ENCODE measurements at places on chromosomes 2 and 18.

DNA sequence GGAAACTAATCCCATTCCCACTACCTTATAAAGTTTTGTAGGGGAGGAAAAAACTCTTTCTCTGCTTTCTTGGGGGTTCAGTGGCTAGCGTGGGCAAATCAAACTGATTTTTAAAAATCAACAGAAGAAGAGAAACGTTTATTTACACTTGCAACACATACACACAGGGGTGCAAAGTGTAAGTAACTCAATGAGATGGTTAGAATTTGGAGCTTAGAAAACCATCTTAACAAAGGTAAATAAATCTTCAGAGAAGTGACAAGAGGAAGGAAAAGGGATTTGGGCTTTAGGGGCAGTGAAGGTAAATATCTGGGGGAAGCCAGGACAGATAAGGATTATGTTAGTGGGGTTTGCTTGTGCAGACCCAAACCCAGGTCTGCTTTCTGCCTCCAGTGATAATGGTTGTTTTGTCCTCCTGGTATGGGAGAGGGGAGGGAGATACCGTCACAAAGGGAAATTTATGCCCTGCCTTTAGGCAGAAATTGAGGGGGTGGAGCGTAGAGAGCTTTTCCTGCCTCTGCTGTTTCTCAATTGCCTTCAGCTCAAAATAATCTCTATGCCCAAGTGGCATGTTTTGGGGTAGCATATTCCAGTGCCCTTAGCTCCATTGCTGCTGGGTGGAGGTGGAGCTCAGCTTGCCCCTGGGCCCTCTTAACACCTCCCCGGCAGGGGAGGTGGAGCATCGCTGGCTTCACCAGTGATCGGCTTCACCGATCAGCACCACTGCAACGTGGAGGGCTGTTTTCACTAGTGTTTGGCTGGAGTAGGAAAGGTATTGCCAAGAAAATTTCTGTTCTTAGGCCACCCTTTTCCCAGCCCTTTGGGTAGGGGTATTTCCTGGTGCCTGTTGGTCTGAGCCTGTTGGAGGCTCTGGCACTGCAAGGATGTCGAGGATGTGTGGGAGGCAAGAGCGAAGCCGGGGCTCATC lies 92.2 kb downstream of the TEX51 start:
- DNase-seq, result no peak

GRCh38 chr18:72630991-72631390 lies 86.8 kb upstream of the CBLN2 start:
- DNase-seq, result no peak

DNA sequence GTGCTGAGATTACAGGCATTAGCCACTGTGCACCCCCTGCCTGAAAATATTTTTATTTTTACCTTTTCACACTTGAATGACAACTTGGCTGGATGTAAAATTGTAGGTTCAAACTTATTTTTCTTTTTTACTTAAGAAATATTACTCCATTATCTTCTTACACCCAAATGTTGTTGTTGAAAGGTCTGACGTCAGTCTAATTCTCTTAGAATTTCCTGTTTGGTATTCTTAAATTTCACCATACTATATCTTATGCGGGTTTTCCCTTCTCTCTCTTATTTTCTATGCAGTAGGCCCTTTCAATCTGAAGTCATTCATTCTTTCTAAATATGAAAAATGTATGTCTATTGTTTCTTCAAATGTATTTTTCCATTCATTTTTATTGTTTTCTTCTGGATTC lies 29.1 kb upstream of the RAB11FIP5 start:
- DNase-seq, result no peak

DNA sequence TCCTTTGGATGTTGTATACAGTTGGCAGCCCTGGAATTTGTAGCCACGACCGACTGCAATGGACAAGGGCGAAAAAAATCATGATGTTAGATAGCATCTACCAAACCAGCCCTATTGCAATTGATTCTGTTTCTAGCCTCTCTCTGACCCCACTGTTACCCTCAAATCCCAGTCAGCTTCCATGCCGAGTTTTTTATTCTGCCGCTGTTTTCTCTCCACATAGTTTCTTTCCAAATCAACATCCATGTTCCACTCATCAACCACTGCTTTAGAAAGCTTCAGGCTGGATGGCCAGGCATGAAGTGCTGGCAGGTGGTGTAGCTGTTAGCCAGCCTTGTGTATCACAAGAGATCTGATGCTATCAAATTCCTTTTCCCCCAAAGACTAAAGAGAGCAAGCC lies 272.8 kb downstream of the FIGN start:
- no peak for DNase-seq

DNA sequence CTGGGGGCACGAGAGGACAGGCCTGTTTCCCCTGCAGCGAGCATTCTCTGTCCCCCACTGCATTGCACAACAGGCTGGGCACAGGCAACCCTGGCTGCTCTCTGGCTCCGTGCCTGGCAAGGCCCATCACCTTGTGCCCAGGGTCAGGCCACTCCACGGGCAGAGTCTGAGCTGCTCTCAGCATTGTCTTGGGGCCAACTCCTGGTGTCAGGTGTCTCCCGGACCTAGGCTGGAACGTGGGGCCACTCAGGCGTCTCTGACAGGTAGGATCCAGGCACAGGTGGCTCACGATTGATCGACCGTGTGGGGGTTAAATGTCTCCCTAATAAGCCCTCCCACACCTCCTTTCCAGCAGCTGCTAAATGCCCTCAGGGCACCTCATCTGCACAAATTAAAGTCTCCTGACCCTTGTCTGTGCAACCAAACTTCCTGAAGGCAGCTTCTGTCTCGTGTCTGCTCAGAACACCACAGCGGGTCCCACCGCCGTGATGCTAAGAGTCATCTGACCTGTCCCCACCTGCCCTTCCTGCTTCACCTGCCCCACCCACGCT lies 66.6 kb upstream of the GPC1 start:
- no peak for DNase-seq

DNA sequence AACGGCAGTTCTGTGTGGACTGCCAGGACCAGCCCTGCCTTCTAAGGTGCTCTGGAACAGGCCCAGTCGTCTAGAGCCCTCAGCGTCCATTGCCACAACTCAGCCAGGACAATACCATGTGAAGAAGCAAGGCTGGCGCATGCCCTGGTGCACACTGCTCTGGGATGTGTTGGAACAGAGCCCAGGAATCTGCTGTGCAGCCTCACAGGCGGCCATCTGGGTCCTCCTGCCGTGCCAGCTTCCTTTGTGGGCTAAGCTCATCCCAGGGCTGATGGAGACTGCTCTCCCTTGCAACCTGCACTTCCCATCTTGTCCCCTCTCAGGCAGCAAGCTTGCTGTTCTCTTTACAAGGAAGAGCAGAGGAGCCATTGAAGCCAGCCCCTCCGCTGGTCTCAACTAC lies 246.4 kb upstream of the PXDN start:
- no peak for DNase-seq

DNA sequence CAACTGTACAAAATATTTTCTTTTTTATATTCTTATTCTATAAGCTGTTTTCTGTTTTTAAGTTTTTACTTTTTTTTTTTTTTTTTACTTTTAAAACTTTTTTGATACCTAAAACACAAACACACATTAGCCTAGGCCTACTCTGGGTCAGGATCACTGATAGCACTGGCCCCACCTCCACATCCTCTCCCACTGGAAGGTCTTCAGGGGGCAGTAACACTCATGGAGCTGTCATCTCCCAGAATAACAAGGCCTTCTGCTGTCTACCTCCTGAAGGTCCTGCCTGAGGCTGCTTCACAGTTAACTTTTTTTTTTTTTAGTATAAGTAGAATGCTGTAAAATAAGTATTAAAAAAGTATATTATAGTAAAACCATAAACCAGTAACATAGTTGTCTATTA lies 415.1 kb downstream of the PTPRM start:
- DNase-seq, result no peak

GRCh38 chr18:70333757-70334156 lies 44.9 kb downstream of the SOCS6 start:
- DNase-seq, result no peak

DNA sequence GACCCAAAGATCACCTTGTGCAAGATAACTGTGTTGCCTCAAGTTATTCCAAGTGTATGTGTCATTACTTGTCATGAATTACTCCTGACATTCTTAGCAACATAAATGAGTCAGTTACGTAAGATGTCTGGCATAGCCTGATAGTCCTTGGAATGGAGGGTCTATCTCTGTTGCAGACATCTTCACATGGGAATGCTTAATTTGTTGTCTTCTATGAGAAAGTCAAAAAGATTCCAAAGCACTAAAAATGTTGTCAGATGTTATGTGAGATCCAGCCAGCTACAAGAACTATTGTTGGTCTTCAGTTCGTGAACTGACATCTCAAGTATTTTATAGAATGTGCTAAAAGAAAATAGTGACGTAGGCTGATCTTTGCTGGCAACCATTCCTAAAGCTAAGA lies 178.2 kb upstream of the RASGRP3 start:
- DNase-seq, result no peak

DNA sequence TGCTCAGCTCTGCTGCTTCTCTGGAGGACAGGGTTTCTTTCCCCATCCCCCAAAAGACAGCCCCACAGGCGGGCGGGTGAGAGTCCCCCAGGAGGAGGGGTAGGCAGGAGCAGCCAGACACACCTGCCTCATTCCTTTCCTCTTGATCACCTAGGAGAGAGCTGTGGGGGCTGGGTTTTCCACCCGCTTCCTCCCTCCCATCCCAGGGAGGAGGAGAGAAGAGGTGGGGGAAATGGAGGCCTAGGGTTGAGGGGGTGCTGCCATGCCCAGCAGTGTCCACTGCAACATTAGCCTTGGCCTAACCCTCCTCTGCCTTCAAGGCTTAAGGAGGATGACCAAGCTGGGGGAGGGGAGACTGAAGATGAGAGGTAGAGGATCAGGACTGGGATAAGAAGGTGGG lies 14.7 kb downstream of the WNT10A start:
- no peak for DNase-seq

DNA sequence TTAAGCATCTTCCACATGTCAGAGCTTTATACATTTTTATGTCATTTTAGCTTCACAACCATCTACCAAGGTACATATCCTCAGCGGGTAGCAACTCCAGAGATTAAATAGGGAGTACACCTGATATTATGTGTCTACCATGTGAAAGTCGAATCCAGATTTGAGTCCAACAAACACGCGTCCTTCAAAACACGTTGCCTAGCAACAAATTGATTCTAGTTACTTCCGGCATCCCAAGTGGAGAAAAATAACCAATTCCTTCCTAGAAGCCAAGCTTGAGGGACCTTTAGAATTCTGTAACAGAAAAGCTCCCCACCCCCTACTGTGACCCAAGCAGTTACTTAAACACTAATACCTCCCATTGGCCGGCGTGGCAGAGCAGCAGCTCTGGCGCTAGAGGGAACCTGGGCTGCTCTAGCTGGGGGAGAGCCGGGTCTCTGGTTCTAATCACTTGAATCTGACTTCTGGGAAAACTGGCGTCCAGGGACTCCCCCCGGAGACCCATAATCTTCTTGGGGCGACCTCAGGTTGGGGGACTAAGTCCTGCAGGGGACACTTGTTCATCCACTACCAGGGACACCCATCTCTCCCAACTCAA lies at the start of gene ERICH2:
Gene ERICH2, plus strand, starts transcription at position 371 of the 598 bp plus-strand sequence. CDS start 304 bp downstream, outside the sequence.
- peak; percentile 51 for DNase-seq

GRCh38 chr18:57134618-57135135 lies 12.2 kb upstream of the BOD1L2 start:
- DNase-seq, result no peak

DNA sequence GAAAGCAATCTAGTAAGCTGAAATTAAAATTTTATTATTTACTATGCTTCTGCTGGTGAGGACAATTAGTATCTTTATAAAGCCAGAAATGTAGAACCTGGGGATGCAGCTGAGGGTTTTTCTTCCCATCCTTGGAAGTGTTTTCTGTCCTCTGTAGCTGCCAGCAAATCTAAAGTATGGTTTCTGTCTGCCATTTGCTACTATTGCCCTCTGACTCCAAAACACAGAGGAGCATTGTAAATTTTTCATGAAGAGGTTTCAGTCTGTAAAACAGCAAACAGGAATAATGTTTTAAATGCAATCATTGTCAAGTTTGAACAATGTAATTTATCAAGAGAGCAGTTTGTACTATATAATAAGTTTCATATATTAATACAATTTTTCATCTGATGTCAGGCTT lies 258.8 kb downstream of the ZNF407 start:
- no peak for DNase-seq

GRCh38 chr2:202147775-202148174 lies 74.7 kb downstream of the KIAA2012 start:
- DNase-seq, result no peak

- no peak for DNase-seq
Observed at GRCh38 chr18:63183952-63184770, 135.4 kb downstream of the BCL2 start.

- no peak for DNase-seq
Observed at GRCh38 chr18:48806551-48807261, 144.1 kb downstream of the SMAD7 start.

GRCh38 chr2:201930831-201931230 lies 102.8 kb upstream of the FZD7 start:
- DNase-seq, result no peak

DNA sequence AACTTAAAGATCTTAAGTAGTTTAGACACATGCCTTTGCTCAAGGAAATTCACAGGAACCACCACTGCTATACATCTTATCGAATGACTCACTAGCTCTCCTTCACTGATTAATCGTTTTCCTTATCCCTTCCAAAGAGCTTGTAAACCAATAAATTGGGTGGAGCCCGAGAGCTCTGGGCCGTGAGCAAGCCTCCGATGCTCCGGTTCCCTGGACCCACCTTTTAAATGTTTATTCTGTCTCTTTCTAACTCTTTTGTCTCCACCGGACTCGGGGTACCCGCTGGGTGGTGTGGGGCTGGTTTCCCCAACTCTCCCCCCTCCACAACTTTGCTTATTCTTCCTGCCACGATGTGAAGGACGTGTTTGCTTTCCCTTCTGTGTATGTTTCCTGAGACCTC lies 292.9 kb upstream of the TMEFF2 start:
- DNase-seq, result no peak

GRCh38 chr2:229865033-229865432 lies 56.8 kb downstream of the TRIP12 start:
- no peak for DNase-seq

- DNase-seq, result no peak
Observed at GRCh38 chr2:207871911-207872310, 102.2 kb upstream of the FZD5 start.

Measured in germinal center (tissue), 1 donor.